ENCODE measurements at places on chromosomes 2 and 18.

DNA sequence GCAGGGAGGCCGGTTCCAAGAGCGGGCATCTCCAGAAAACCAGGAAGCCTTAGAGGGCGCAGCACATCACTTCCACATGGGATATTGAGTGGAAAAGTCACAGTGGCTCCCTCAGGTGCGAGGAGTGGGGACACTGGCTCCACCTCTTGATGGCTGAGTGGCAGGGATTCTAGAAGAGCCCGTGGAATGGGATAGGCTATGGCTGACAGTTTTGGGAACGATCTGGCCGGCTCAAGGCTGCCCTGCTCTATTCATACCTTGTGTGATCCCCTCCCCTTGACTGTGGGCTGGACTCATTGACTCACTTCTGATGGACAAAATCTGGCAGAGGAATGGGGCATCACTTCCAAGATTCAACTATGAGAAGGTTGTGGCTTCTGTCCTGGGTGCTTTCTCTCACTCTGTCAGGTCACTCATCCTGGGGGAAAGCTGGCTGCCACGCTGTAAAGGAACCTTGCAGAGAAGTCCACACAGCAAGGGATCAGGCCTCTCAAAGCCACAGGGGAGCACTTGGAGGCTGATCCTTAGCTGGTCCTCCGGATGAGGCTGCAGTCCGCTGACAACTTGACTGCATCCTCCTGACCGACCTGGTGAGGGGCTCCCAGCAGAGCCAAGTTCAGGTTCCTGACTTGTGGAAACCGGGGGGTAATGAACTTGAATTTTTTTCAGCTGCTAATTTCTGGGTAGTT lies 46.7 kb upstream of the HS6ST1 start:
- no peak for DNase-seq

DNA sequence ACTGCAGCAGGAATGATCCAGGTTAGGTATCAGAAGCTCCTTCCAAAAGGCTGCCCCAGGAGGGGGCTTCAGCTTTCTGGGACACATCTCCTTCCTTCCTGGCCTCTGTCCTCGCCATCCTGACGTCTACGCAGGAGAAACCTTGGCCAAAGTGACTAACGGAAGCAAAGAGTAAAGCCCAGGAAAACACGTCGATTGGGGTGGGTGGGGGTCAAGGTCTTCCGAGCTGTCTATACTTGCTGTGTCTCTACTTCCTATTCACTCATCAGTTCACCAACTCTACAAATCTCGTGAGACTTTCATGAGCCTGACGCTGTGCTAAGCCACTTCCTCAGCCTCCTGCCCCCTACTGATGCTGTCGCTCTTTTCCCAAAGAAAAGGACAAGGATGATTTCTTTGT lies 212.6 kb downstream of the TNS1 start:
- no peak for DNase-seq

DNA sequence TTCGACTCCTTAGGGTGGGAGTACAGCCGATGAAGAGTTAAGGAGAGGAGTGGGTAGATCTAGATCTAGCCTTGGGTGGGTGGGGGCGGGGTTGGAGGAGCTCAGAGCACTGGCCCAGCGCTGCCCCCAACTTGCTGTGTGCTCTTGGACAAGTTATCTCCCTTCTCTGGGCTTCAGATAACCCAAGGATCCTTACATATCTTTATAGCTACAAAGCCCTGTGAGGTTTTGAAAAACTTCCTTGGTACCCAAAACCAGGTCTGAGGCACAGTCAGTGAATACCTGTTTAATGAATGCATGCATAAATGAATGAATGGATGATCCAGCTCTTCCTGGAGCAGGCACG lies 1.3 kb upstream of the ODC1 start:
- DNase-seq: no peak

DNA sequence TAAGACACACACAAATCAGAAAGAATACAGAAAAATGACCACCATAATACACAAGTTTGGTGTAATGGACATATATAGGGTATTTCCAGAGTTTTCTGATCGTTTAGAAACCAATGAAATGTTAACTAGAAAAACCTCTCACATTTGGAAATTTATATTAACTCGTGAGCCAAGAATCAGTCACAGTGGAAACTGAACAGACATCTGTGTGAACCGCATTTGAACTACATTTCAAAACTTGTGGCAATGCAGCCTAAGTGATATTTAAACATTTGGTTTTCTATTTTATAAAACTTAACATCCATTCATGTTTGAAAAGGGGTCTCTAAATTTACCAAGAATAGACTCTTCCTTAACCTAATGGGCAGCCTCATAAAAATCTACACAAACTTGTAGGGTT lies 29.0 kb upstream of the KCNG2 start:
- DNase-seq: no peak

DNA sequence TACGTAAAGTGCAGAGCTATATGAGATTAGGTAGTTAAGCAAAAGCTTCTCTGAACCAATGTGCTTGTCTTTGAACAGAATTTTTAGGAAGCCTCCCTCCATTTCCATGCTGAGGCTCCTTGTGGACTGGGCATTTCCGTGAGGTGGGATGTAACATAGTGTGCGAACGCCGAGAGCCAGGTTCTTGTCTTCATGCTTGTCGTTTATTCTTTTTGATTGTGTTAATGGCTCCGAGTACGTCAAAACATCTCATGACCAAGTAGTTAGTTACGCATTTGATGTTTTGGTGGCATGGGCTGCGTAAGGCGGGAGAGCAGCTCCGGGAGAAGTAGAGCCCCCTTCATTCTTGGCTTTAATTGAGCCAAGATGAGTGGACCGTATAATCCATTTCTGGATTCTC lies 32.9 kb downstream of the DGKD start:
- no peak for DNase-seq

GRCh38 chr2:179059026-179059700 lies 9.2 kb upstream of the CCDC141 start:
- no peak for DNase-seq
